ENCODE measurements at places on chromosomes 3 and 15.
A peak's percentile ranks its signal among the peaks of the same experiment; 100 is the strongest.

- DNase-seq: no peak
These were observed 268.3 kb downstream of the UACA start for GRCh38 chr15:70494852-70495571.

GRCh38 chr3:113839551-113839950 is 963 bp downstream of the GRAMD1C start:
- DNase-seq: no peak

DNA sequence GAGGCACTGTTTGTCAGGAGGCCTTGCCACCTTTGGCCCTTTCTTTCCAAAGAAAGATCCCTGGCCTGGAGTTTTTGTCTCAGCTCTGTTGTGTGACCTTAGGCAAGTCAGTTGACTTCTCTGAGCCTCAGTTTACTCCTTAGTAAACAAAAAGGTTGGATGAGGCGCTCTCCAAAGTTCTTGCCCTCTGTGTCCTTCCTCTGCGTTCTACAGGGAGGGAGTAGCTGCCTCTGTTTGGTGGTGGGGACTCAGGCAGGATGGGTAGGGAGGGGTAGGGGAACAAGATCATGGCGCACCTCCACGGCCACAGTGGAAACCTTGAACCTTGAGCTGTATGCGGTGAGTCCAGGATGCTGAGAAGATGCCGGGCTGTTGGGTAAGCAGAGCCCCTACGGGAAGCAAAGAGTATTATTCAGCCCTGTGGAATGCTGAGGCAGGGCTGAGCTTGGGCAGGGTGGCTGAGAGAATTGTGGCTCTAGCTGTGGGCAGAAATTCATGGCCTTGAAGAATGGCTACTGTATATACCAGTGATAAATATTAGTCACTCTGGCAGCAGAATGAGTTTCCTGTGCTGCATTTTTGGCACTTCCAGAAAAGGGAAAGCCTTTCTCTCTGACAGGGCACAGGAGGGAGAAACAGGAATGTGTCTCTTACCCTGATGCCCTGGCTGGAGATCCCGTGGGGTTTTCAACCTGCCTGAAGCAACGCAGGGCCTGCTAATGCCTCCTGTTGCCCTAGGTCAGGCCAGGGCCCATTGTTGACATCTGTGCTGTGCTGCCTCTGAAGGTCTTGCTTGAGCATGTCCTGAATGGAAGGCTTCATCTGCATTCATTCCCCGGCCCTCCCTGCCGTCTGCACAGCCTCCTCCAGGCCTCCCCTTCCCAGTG is 39.9 kb downstream of the SMAD3 start:
- DNase-seq: peak; percentile 62

GRCh38 chr3:69791106-69791505 is 51.8 kb downstream of the MITF start:
- DNase-seq: peak; percentile 18

Data from lung microvascular endothelial cell (primary cell).